ENCODE measurements at places on chromosomes 1 and 21.

DNA sequence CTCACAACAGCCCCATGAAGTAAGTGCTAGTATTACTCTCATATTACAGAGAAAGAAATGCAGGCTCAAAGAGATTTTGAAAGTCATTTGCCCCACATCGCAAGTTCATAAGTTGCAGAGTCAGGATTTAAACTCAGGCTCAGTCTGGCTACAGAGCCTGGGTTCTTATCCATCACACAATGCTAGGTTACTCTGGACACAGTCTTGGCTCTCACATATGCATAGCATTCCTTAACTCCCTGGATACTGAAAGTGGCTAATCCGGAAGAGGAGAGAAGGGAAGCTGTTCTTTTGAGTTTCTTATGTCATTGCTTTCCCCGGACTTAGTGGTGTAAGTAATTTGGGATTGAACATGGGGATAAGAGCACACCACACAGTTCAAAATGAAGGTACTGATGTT, 357.4 kb upstream of the PLXNA2 start:
- no peak for DNase-seq

GRCh38 chr1:167486090-167486824, 32.1 kb downstream of the CD247 start:
- DNase-seq = no peak

DNA sequence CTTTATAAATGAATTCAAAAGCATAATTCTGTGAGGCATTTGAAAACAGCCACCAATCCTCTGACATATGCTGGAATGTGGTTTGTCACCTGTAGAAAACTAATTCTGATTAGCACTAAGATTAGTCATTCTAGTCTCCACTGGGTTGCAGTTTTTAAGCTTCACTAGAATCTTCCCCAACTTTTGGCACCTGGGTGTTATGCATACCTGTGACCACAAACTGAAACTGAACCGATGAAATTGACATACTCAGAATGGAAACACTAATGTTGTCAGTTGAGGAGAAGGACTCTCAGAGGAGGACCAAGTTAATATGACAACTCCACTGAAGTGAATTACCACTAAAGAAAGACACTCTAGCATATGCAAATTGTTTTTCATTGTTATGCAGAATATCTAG, 285.8 kb upstream of the NEGR1 start:
- DNase-seq = no peak

GRCh38 chr1:14650951-14651350, 52.5 kb downstream of the KAZN start:
- DNase-seq = no peak

DNA sequence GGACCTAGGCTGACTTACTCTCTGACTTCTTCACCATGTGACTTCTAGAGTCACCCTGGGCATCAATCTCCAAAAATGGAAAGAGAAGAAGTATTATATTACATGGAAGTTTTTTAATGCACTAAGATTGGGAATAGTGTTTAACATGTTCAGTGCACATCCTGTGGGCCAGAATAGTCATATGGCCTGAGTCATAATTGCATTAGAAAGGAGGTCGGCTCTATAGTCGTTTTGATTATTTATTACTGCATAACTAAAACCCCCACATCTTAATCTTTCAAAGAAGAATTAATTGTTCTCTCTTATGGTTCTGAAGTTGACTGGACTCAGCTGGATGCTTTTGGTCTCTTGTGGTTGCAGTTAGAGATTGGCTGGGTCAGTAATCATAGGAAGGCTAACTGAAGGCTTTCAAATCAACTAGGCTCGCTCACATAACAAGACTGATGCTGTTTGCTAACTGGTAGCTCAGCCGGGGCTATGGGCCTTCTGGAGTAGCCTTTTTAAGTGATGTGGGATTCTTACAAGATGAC, 810.6 kb upstream of the ADGRL4 start:
- DNase-seq = no peak

DNA sequence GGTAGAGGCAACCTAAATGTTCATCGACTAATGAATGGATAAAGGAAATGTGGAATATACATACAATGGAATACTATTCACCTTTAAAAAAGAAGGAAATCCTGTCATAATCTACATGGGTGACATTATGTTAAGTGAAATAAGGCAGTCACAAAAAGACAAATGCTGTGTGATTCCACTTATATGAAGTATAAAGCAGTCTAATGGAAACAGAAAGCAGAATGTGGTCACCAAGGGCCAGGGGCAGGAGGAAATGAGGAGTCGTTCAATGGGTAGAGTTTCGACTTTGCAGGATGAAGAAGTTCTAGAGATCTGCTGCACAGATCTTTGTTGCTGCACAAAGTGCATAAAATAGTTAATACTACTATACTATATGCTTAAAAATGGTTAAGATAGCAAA, 7.8 kb downstream of the DIPK1A start:
- DNase-seq = no peak

DNA sequence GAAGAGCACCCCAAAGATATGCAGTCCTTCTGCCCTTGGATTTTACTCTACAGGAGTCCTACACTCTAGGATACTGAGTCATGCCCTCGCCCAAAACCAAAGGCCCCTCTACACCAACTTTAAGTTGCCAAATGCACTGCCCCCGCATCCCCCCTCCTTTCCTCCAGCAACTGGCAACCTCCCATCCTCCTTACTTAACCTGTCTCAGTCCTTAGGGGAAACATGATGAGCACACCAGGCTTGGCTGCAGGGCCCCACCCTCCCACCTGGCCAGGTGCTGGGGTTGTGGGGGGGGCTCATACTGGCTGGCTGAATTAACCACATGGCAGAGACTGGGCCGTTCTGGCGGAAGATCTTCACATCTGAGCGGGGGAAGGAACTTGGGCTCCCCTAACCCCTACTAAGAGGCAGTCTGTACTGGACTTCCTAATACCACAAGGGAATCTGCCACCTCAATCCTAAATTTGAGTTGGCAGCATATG, 1.2 kb downstream of the HDGF start:
- DNase-seq = peak; percentile 5

DNA sequence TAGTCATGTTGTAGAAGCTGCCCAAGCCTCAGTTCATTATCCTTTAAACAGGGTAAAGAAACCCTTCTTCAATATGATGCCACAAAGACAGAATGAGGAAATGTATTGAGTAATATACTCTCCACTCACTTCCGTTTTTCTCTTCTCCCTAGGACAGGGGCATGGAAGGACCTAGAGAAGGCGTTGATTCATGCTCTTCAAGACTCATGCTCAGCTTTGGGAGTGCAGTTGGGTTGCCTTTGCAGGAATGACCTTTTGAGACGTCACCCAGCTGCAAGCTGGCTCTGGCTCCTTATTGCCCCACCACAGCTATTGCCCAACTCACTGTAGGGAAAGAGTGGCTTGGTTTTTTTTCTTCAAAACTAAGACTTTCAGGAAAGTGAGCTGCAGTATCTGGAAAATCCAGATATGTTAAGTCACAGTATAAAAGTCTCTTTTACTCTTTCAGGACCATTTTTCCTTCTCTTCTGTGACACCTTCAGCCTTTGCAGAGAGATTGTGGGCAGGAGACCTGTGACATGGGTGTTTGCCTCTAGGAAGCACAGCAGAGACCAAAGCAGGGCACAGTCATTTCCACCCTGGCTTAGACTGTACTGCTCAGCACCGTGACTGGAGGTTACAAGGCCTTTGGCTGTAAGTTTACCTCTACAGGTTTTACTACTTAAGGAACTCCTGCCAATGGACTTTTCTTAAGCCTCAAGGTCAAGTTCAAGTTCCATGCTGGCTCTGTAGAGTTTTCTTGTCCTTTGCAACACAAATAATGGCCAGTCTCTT, 39.5 kb downstream of the XCL2 start:
- DNase-seq = no peak

- no peak for DNase-seq
These were observed 274.0 kb upstream of the ADAMTS5 start for GRCh38 chr21:27240839-27241238.

DNA sequence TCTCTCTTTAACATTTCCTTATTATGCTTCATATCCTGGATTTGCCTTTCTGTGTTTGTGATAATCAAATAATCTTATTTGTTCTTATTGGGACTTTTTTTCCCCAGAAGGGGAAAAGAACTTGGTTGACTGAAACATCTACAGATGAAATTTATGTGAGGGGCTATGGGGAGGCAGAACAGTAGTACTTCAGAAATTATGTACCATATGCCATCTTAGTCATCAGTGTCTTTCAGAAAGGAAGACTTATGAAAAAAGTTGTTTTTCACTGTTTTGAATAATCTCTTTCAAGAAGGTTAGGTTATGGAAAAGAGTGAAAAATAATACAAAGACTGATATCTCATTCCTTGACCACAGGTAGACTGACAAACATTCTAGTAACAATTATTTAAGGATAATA, 30.2 kb upstream of the TRAF5 start:
- no peak for DNase-seq

- DNase-seq = no peak
These were observed 19.0 kb downstream of the FBXO28 start for GRCh38 chr1:224132901-224133300.

DNA sequence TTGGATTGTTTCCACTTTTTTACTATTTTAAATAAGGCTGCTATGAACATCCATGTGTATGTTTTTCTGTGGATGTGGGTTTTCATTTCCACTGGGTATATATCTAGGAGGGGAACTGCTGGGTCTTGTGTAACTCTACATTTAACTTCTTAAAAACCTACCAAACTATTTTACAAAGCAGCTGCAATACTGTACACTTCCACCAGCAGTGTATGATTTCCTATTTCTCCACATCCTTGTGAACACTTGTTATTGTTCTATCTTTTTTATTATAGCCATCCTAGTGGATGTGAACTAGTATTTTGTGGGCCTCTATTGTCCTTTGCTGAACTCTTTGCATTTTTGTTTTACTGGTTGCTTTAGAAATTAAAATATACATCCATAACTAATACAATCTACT, 33.4 kb downstream of the DIPK1A start:
- no peak for DNase-seq

DNA sequence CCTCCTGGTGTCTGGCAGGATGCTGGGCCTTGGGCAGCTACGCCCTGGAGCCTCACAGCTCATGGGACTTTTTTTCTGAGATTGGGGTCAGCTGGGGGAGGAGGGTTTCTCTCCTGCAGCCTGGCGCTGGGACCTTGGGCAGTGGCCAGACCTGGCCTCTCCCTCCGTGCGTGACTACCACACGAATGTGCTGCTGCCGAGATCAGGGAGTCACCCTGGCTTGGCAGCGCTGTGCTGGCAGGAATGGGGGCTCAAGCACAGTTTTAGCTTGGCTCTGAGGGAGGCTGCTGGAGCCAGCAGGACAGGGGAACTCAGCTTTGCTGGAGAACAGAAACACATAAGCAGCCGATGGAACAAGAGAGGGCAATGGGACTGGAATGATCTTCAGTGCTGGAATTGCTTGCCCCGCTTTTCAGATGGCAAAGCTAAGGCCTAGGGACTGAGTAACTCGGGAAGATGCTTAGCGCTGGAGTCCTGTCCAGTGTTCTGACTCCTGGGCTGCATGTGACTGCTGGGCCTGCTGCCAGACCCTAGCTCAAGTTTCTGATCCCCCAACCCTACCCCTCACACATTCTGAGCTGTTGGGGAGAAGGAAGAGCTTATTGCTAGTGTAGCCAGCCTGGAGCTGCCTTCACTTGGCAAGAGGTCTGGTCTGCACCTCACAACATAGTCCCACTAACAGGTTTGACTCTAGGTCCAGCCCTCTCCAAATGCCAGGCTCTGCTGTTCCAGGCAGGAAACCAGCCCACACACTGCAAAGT, 69.9 kb downstream of the NAV1 start:
- DNase-seq = no peak

DNA sequence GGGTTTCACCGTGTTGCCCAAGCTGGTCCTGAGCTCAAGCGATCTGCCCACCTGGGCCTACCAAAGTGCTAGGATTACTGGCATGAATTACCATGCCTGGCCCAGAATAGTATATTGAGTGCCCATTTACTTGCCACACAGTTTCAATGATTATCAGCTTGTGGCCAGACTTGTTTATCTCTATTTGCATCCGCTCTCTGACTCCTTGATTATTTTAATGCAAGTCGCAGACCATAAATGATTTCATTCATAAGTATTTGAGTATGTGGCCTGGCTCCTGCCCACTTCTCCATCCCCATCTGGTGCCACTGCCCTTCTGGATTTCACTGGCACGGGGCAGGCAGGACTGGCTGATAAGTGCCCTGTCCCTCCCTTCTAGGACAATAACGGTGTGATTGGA, 18.2 kb upstream of the TRNAU1AP start:
- no peak for DNase-seq

DNA sequence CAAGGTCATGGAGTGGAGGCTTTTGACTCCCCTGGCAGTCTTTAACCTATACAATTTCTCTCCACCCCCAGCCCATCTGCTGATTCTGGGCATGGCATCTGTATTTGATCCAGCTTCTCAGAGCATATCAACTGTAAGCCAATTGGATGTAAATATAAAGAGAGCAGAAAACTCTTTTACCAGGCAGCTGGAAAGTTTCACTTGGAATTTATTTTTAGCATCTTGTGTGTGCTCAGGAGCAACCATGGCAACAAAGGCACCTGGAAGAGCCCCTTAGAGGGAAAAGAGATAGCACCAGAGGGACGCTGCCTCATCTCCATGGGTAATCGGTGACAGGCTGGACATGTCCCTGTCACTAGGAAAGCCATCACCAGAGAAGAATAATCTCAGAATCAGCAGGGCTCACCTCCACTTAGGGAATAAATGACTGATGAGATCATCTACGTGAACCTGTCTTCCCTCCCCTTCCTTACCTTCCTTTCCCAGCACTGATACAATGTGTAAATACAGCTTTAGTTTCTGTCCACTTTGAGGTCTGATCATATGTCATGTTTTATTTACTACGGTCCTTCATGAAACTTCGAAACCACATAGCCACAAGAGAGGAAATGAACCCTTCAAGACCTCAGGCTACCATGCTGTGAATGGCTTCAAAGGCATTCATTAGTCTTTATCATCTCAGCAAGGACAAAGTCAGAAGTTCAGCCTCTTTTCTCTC, 25.3 kb upstream of the SIPA1L2 start:
- no peak for DNase-seq

- DNase-seq = no peak
These were observed 8.0 kb upstream of the ANGPTL3 start for GRCh38 chr1:62589321-62589720.

DNA sequence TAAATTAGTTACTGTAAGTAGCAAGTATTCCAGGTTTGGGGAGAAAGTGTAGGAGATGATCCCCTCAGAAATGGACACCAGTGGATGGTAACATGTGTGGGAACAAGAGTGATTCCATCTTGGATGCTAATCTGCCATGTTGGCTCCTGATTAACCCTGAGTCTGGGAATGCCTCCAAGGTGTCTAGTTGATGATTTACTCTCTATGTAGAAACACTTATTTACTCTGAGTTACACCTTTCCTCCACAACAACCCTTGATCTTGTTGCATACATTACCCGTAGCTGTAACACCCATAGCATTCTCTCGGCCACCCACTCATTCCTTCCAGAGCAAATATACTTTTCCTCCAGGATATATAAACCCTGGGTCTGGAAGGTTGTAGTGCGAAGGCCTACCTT, 315.9 kb upstream of the GREM2 start:
- no peak for DNase-seq

DNA sequence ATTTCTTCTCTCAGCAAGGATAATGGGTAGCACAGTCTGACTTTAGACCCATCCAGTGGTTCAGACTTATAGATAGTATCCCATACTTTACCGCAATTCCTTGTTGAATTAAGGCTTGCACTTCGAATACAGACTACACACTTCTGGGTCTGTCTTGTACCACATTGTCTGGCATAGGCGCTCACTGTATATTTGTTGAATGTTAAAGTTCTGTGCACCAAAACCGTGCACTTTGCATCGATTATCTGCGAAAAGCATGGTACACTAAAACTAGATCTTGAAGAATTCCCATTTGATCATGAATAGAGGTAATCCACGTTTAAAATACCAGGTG, 556 bp upstream of the RYR2 start:
- no peak for DNase-seq
